ENCODE measurements at places on chromosomes 3 and 15.

DNA sequence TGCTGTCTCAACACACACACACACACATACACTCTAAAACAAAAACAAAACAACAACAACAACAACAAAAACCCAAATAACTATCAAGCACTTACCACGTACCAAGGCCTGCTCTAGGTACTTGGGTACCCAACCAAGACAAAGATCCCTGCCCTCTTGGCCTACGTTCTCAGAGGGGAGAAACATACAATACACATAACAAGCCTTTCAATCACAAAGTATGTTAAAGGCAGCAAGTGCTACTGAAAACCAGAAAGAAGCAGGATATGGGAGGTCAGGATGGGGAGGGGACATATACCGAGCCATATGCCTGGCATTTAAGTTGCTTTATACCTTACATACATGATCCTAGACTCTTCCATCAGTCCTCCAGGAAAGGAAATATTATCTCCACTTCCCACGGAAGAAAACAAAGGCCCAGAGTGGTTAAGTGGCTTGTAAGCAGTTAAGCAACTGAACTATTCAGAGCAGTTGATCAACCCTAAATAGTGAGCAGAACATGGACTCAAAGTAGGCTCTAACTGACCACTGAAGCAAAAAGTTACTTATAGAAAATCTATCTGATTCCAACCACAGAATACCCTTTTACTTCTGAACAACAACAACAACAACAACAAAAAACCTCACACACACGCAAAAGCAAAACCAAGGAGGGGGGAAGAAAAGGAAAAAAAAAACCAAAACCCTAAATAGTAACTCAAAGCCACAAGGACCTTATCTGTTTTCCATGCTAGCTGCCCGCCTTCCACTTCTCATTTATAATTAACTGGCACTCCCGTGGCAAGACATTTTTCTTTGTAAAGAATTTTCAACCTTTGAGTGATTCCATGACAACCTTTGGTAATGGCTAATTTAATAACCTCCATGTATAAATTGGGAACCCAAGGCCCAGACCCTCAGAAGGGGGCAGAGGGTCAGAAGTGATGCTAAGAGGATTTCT lies 21.0 kb downstream of the PRICKLE2 start:
- no peak for DNase-seq

GRCh38 chr3:192825657-192826200 lies 91.9 kb downstream of the MB21D2 start:
- DNase-seq: no peak

GRCh38 chr3:148853076-148853475 lies 12.0 kb upstream of the CPA3 start:
- no peak for DNase-seq

DNA sequence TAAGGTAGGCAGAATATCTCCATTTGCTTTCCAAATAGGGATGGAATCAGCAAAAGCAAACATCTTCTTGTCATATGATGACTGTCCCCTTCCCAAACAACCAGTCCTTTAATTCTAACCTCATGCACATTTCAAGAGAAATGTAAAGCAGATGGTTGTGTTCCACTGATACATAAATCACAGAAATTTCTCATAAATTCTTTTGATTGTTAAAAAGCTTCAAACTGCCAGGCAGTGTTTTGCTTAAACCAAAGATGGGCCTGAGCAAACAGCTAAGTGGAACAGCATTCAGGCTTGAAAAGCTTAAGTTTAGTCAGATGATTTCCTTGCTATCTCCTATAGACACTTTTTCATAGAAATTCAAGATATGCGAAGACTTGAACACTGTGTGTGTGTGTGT lies 74.3 kb upstream of the SOX2 start:
- DNase-seq: no peak

DNA sequence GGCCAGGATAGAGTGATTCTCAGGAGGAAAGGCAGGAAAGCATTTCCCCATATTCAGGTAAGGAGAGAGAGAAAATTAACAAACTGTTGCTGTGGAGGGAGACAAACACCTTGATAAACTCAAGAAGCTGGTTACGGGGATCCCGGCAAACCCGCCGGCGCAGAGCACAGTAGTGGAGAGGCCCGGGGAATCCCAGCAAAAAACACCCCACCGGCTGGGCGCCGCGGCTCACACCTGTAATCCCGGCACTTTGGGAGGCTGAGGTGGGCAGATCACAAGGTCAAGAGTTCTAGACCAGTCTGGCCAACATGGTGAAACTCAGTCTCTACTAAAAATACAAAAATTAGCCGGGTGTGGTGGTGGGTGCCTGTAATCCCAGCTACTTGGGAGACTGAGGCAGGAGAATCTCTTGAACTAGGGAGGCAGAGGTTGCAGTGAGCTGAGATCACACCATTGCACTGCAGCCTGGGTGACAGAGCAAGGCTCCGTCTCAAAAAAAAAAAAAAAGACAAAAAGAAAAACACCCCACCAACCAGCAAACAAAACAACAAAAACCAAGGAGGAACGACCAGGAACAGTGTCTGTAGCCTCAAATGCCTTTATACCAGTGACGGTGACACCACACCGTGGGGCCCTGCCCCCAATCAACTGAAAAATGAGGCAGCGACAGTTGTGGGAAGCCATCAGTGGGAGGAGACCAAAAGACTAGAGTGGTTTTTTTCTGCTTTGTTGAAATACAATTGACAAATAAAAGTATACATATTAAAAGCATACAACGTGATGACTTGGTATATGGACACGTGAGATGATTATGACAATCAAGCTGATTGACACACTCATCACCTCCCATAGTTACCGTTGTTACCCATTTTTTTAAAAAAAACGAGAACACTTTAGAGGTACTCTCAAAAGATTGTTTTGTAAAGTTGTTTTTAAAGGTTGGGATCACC lies 40.2 kb upstream of the IDH2 start:
- peak; percentile 13 for DNase-seq

GRCh38 chr3:154119951-154120350 lies 1.2 kb upstream of the ARHGEF26 start:
- no peak for DNase-seq

- DNase-seq: no peak
Measured at GRCh38 chr15:76117181-76117580, 57.4 kb downstream of the TMEM266 start.

GRCh38 chr15:58070801-58071418 lies 5.4 kb upstream of the ALDH1A2 start:
- DNase-seq: no peak

DNA sequence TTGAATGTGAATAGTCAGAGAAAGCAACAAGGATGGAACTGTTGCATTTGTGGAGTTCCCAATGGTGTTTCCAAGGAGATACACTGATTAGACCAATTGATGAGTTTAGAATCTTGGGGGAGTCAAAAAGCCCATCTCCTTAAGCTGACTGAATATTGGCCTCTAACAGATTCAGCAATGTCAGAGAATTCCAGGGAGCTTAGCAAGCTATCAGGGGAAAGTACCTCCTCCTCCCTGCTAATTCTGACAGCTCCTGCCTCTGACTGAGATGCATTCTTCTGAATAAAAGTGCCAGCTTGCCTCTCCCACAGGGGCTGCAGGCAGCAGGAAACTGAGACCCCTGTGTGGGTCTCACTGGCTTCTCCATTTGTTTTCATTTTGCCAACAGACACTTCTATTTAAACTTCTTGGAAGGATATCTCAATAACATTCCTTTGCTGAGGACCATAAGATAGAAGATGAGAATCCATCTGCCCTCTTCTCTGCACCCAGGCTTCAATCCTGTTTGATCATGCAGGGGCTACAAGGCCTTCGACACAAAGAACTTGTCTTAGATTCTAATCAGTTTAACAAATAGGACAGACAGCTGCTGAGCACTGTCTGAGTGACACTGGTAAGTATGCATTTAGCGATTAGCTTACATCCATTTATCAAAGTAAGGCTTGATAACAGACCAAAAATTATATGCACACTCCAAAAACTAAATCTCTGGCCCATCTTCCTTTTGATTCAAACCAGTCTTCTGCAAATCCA lies 1080.8 kb downstream of the TUSC7 start:
- no peak for DNase-seq

- no peak for DNase-seq
Measured at GRCh38 chr15:92629975-92630626, 25.5 kb downstream of the FAM174B start.

GRCh38 chr3:123423806-123424205 lies 25.1 kb downstream of the ADCY5 start:
- DNase-seq: no peak

DNA sequence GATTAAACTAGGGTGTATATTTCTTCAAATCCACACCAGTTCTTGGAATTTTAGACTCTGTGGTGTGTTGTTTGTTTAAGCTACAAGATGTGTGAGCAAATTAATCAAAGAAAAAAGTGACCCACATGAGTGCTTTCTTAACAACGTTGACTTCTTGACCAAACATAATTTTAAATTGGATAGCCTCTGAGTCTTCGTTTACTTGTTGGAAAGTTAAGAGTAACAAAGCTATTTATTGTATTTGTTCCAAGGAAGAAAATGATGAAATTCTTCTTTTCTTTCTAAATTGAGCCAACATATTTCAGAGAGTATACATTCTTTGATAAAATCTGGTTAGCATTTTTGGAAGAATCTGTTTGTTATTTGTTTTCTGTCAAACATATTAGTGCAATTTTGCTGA lies 99.9 kb upstream of the IGSF10 start:
- no peak for DNase-seq

DNA sequence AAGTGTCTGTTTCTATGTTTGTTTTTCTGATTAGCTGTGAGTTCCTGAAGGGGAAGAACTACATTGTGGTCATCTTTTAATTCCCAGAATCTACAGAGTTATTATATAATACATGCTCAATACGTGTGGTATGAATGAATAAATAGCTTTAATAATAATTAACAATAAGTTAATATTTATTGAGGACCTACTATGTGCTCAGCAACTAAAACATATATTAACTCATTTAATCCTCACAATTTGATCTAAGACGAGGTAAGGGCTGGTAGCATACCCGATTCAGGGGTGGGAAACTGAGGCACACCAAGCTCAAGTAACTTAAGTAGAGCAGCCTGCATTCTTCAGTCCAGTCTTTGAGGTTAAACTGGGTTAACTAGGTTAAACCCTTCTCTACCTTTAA lies 553.8 kb downstream of the FOXP1 start:
- no peak for DNase-seq

- no peak for DNase-seq
Measured at GRCh38 chr3:16369885-16370284, 104.9 kb downstream of the OXNAD1 start.

GRCh38 chr15:42721016-42721415 lies 15.9 kb downstream of the CDAN1 start:
- DNase-seq: no peak

DNA sequence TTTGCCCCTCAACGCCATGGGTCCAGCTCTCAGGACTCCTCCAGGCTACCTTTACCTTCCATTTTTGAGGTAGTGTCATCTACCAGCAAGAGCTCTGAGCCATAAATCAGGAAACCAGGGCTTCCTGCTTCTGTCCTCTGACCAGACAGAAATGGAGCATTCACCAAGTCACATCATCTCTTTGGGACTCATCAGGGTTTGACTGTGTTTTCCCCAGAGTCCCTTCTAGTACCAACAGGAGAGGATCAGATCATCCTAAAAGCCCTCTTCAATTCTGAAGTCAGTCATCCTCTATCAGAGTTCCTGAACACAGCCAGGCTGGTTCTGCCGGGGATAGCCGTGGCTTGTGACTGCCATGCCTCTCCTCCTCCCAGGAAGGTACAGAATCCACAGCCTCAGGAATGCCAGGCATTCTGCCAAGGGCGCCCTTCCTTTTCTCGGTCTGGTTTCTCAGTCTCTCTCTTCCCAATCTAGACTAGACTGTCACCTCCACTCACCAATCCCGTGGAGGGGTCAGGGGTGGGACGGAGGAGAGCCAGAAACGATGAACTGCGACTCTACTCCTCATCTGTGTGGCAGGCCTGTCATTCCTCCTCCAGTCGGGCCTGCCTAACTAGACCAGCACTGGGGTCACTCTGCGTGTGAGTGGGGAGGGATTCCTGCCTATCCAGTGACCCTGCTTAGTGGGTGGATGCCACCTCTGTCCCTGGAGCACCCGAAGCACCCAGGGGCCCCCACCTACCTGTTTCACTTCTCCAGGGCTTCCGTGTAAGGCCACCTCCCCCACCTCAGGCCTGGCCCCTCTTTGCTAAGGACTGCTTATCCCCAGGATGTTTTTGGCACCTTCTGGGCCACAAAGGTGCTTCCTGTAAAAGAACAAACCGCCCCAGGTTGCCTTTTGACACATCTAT lies 30.9 kb downstream of the CCNL1 start:
- no peak for DNase-seq

DNA sequence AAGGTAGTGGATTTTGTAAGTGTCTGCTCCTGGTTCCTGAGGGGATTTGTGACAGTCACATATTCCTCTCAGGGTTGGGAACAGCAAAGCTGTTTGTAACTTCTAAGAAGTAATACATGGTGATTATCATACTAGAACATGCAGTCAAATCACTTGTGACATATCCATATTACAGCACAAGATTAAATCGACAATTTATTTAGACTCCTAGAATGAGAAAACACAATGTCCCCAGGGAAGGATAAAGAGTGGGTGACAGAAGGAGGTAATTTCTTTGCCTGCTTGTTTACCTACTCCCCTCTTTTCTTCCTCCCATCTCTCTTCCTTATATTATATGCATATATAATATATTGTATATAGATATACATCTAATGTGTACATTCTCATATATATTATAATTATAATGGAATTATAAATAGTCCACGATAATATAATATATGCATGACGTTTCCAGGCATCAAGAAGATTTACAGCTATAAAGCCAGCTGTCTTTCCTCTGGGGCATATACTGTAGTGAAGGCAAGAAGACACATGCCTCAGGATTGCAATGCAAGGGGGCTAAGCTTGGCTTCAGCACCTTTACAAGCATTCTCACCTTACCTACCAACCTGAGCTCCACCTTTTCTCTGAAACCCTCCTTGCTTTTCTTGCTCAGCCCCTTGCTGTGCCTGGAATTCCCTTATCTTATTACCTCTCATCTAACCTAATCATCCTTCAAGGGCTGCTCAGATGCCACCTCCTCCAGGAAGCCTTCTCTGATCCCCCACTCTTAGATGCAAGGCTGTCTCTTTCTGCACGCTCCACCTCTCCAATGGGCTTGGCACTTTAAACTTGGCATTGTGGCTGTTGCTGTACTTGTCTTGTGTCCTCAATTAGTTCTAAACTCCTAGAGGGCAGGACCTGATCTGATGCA lies 73.1 kb upstream of the PIAS1 start:
- no peak for DNase-seq

DNA sequence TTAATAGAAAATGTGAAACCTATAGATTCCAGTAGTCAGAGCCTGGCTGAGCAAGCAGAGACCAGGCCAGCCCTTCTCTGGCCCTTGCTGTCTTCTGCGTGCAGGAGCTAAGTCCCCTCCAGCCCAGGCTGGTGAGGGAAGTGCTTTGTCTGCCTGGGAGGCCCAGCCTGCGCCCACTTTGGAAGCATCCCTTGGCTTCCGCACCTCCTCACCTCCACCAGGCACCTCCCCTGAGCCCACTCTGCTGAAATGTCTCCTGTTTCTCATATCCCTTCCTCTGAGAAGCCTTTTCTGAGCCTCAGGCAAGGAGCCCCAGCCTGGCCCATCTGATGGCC lies 45.3 kb downstream of the ALDH1L1 start:
- DNase-seq: no peak

DNA sequence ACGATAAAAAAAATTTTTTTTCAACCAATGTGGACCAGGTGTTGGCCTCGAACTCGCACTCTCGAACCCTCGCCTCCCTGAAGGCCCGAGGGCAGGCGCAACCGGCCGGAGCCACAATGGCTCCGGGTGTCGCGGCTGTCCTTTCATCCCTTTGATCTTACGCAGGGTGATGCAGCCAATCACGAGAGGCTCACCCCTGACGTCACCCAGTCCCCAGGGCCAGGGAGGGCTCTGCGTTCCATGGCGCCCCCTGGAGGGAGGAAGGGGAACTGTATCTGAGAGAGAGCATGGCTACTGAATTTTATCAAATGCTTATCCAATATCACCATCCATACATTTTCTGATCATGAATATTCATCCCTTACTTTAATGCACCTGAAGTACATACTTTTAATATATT lies 15.4 kb upstream of the GMNC start:
- no peak for DNase-seq

Measured in stimulated activated CD8-positive, alpha-beta memory T cell treated with anti-CD3 and anti-CD28 coated beads, Interleukin-15, amount 100 ng/mL, for 4 hours (primary cell).